ENCODE measurements at places on chromosomes 3 and 15. TPM values are rescaled to one million over a fixed set of nuclear protein-coding genes. Genes with fewer than 3 reads are reported as not detected.

DNAH12 gene
- under 0.01 TPM for total RNA-seq

GOLGA8H gene
- 0.30 TPM for total RNA-seq

TMEM43 gene
- total RNA-seq, result 69.0 TPM

ATP10A gene
- total RNA-seq, result 4.4 TPM

PRTG gene
- 0.70 TPM for total RNA-seq

LRRC3B gene
- total RNA-seq, result not detected

LRRIQ4 gene
- total RNA-seq, result not detected
